ENCODE measurements at places on chromosomes 7 and 10. TPM values are rescaled to one million over a fixed set of nuclear protein-coding genes. Genes with fewer than 3 reads are reported as not detected.

The MYOF gene
- total RNA-seq = 213 TPM

The STEAP1 gene
- 16.0 TPM for total RNA-seq

The AMPH gene
- 0.09 TPM for total RNA-seq

The ACBD7 gene
- 0.80 TPM for total RNA-seq

The NFE2L3 gene
- 8.6 TPM for total RNA-seq

The CUX1 gene
- total RNA-seq = 48.9 TPM

The YWHAG gene
- total RNA-seq = 226 TPM

The MYH16 gene
- 0.56 TPM for total RNA-seq

The CFAP43 gene
- 0.17 TPM for total RNA-seq

The PTPRE gene
- total RNA-seq = 3.1 TPM

The SORBS1 gene
- 0.47 TPM for total RNA-seq

The ENO4 gene
- total RNA-seq = 0.21 TPM

The RASA4B gene
- total RNA-seq = 1.7 TPM

The TMEM196 gene
- total RNA-seq = not detected

The DGKI gene
- 0.20 TPM for total RNA-seq

The HMX3 gene
- not detected for total RNA-seq

The ZP3 gene
- 19.3 TPM for total RNA-seq

The CNPY1 gene
- total RNA-seq = not detected

The ANKIB1 gene
- total RNA-seq = 21.3 TPM

All from A549 treated with CORT108297 at 1 μM for 4 hours (cell line).